ENCODE measurements at places on chromosomes 4 and X. TPM values are rescaled to one million over a fixed set of nuclear protein-coding genes. Genes with fewer than 3 reads are reported as not detected.

DNA sequence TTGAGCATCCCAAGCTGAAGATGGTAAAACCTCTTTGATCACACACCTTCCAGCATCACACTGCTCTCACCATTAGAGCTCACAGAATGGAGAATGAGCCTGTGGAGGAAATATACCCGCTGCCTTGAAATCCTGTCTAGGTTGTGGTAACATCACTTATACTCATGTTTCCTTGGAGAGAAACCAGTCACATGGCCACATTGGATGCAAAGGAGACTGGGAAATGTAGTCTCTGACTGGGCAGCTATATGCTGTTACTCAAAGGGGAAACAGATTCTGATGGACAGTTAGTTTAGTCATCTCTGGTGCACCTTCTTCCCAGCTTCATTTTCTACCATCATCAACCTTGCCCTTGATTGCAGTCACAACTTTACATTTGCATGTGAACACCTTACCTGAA, 286.3 kb downstream of the ANKRD50 start:
- no peak for DNase-seq

GRCh38 chr4:66357316-66357715, 687.0 kb upstream of the EPHA5 start:
- DNase-seq, result peak; percentile 92

DNA sequence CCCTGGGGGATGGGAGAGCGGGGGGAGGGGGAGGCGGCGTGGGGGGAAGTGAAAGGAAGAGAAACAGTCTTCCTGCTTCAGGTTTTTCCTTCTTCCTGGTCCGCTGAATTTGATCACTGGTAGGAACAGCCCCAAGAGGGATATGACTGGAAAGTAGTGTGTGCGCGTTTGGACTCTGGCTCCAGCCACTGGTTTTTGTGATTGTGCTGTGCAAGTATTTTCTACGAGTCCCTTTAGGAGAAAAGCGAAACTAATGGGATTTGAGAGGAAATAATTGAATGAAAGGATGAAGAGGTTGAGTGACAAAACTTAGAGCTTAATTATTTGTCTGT, 836 bp downstream of the PRRG1 start:
- peak; percentile 18 for DNase-seq

- no peak for DNase-seq
These were observed 26.7 kb downstream of the BCLAF3 start for GRCh38 chrX:19964017-19964710.

- no peak for DNase-seq
These were observed 28.2 kb upstream of the TCEAL4 start for GRCh38 chrX:103556963-103557612.

- no peak for DNase-seq
These were observed 1.4 kb downstream of the L1CAM start for GRCh38 chrX:153884590-153884989.

GRCh38 chr4:137668885-137669545, 136.7 kb upstream of the PCDH18 start:
- DNase-seq, result no peak

- peak; percentile 10 for DNase-seq
These were observed 47.8 kb downstream of the ELF2 start for GRCh38 chr4:139129206-139129605.

DNA sequence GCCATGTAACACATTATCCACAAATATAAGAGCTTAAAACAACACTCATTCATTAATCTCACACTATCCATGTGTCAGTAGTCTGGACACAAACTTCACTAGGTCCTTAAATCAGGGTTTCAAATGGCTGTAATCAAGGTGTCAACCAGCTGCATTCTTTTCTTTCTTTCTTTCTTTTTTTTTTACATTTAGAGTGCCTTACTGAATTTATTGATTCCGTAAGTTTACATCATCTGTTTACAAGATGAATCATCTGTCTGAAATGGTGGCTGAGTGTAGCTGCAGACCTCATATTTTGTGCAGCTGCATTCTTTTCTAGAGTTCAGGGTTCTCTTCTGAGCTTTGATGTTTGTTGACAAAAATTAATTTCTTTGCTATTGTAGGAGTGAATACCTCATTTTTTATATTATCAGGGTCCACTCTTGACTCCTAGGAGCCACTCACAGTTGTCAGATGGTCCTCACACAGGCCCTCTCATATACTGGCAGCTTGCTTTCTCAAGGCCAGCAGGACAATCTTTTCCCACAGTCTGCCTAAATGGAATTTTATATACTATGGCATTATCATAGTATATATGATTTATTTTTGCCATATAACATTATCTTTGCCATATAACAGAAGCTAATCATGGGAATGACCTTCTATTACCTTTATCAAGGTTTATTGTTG, 37.8 kb downstream of the SPOCK3 start:
- DNase-seq, result no peak

GRCh38 chrX:100648458-100649417, 4.7 kb downstream of the SRPX2 start:
- DNase-seq, result peak; percentile 84

GRCh38 chrX:103254171-103254824, 657 bp downstream of the TCEAL8 start:
- DNase-seq, result peak; percentile 31

DNA sequence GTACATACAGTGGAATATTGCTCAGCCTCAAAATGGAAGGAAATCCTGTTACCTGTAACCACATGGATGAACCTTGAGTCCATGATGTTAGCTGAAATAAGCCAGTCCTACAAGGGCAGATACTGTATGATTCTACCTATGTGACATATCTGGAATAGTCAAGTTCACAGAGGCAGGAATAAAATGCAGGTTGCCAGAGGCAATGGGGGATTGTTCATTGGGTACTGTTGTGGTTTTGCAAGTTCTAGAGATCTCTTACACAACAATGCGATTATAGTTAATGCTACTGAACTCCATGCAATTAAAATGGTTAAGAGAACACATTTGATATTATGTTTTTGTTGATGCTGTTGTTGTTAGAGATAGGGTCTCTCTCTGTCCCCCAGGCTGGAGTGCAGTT, 74.6 kb downstream of the SHROOM2 start:
- DNase-seq, result no peak

- peak; percentile 40 for DNase-seq
These were observed 91.3 kb downstream of the MOSPD2 start for GRCh38 chrX:14964500-14964899.

- DNase-seq, result no peak
These were observed 1.8 kb upstream of the OTUD4 start for GRCh38 chr4:145182222-145182621.

DNA sequence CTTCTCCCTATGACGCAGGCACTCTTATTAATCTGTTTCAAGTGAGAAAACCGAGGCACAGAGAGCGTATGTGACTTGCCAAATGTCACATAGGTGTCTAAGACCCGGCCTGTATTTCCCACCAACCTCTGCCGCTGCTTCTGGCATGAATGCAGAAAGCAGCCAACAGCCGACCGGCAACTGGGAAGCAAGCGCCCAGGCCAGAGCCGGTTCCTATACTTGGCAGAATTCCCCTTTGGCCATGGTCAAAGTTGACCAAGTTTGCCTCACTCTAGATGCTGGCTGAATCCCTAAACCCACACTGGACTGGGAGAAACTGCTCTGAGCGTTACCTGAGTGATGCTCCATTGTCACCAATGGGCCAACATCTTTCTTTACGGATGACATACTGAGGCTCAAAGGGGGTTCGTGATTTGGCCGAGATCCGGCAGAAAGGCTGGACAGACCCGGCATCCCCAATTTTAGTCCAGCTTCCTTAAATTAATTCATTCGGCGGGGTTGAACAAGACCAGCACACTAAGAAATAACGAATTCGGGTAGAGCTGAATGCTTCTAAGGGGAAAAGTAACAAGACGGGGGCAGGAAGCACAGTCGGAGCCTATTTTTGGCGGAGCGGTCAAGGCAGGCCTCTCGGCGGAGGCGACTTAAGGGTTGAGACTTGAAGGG, 11.2 kb downstream of the MSX1 start:
- no peak for DNase-seq

DNA sequence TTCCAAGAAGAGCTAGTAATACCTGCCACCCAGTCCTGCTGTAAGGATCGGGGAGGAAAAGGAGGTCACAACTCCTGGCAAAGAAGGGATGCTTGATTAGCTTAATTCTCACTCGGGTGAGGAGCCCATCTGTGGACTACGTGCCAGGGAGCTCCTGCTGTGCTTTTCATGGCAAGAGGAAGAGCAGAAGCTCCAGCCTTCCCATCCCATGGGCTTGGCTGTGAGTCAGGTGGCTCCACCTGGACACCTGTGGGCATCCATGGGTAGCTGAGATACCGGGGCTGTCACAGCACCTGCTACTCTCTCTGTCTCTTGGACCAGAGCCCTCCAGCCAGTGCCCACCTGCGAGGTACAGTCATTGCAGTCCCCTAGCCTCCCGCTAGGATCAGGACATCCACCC, 18.0 kb downstream of the CLNK start:
- DNase-seq, result no peak

GRCh38 chr4:87093443-87094123, 126.8 kb downstream of the KLHL8 start:
- peak; percentile 44 for DNase-seq

DNA sequence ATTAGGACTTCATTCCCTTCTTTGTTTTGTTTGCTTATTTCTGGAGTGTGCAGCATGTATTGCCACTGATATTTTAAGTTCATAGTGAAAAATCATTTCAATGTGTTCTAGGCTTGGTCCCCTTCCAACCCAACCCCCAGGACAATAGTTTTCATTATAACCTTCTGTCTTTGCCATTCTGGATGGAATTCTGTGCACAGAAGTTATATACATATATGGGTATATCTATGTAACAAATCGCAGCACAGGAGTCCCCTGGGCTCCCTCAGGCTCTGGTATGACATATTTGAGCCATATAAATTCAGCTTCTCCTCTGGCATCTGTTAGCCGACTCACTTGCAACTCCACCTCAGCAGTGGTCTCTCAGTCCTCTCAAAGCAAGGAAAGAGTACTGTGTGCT, at the start of gene TNMD:
TSS of gene TNMD (plus strand) at position 326 of the 400 bp plus-strand sequence. CDS start 83 bp downstream, outside the sequence.
- no peak for DNase-seq

DNA sequence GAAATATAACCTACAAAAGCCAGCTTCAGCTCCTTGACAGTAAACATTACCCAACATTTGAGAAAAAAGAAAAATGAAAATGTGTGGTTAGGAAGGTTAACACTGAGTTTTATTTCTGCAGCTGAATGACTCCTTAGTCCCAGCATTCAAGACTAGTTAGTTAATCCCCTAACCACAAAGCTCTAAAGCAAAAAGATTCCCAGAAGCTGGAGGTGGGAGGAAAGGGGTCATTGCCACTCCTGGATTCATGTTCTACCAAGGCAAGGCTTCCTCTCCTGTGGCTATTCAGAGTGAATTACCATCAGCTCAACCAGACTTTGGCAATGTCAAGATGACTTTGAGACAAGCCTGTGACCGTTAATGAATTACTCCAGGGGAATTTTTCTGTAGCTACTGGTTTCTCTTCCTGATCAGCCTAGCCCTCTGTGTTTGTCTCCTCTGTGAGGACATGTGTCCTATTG, 63.6 kb downstream of the HADH start:
- DNase-seq, result peak; percentile 41

DNA sequence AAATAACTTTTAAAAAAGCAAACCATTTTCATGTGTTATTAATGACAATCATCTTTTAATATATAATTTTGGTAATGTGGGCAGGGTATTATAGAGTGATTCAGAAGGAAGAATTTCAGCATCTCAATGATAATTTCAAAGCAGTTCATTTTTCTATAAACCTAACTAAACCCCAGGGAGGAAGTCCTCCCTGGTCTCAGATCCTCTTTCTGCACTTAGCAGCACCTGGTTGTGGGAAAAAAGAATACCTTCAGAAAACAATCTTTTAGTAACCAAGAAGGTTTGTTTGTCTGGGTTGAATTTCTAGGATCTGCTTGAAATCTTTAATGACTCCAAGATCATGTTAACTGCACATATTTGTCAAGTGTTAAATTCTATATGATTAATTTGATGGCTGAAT, 29.9 kb downstream of the DKK2 start:
- no peak for DNase-seq

DNA sequence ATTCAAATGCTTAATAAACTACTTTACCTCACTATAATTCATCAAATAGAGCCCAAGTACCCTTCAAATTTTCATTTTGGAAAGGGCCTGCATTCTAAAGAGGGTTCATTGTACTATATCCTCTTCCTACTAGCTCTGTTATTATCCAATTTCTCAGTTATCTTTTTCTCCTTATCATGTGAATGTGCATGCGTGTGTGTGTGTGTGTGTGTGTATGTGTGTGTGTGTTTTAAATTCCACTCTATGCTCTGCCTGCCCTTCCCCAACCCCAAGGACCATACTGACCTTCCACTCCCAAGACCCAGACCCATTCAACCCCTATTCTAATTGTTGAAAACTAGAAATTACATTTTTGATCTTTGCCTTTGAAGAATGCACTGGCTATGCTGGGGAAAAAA, 33.3 kb downstream of the CASK start:
- DNase-seq, result no peak

DNA sequence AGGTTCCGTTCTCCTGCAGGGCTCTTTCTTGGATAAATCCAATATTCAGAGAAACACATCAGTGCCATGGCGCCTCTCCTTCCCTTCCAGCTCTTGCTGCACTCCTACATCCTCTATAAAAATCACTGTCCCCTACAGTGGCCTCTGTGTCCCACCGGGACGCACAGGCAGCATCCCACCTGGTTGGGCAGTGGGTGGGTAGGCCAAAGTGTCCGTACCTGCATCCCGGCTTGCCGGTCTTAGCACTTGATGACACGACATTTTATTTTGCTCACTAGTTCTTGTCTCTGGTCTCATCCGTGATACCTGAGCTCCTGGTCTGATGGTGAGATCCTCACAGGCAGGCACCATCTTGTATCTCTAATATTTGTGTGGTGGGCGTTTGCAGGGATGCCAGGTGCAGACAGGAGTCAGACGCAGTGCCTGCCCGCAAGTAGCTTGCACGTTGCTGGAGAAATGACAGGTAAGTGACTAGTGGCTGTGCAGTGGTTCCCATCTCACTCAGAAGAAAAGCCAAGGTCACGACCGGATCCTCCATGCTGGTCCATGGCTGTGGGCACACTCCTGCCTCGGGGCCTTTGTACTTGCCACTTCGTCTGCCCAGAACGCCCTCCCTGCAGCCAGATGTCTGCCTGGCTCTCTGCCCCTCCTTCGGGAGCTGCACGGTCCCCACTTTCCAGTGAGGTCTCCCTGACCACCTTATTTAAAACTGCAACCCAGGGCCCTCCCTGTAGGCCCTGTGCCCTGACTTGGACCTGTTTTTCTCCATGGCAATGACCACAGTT, 109.7 kb downstream of the SORCS2 start:
- DNase-seq, result no peak

CRLF2 gene
- total RNA-seq, result not detected

ZAR1 gene
- total RNA-seq, result not detected

GAGE2A gene
- total RNA-seq, result not detected

ARMCX1 gene
- 52.3 TPM for total RNA-seq

CXCL11 gene
- total RNA-seq, result not detected

CCNA2 gene
- total RNA-seq, result 165 TPM

NUDT10 gene
- 1.2 TPM for total RNA-seq
